ENCODE measurements at places on chromosomes 11 and 22.
A peak's percentile ranks its signal among the peaks of the same experiment; 100 is the strongest.

GRCh38 chr22:42964994-42965699 lies 49.8 kb downstream of the PACSIN2 start:
- DNase-seq: peak; percentile 29

- DNase-seq: no peak
Measured at GRCh38 chr11:12897867-12898266, 111.2 kb upstream of the RASSF10 start.

DNA sequence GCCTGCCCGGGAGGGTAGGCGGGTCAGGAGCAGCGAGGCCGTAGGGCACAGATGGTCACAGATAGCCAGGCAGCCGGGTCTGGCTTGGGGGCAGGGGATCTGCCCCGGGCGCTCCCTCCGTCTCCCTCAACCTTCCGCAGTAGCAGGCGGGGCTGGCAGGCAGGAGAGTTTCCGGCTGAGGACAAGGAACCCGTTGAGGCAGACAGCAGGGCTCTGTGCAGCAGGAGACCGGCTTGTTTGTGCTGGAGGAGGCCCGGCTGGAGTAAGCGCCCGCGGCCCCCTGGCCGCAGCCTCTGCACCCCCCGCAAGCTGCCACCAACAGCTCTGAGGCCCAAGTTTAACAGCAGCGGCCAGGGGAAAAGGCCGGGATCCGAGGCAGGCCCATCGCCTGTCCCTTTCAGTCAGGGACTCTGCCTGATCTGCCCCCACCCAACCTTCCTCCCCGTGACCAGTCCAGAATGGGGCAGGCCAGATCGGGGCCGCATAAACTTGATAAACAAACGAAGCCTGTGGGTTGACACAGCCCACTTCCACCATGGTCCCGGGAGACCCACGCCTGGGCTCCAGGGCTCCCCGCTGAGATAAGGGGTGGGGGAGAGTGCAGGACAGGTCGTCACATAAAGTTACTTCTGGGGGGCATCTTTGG lies 13.6 kb downstream of the SCARF2 start:
- DNase-seq: no peak

- no peak for DNase-seq
Measured at GRCh38 chr11:10625281-10625981, 57.0 kb upstream of the LYVE1 start.

GRCh38 chr11:70108250-70108649 lies 30.1 kb downstream of the ANO1 start:
- no peak for DNase-seq

GRCh38 chr11:75430714-75431532 lies 2.1 kb downstream of the KLHL35 start:
- DNase-seq: no peak

- DNase-seq: no peak
Measured at GRCh38 chr11:119616586-119617339, 112.2 kb downstream of the NECTIN1 start.

- no peak for DNase-seq
Measured at GRCh38 chr11:128803011-128803410, 64.1 kb downstream of the KCNJ1 start.

DNA sequence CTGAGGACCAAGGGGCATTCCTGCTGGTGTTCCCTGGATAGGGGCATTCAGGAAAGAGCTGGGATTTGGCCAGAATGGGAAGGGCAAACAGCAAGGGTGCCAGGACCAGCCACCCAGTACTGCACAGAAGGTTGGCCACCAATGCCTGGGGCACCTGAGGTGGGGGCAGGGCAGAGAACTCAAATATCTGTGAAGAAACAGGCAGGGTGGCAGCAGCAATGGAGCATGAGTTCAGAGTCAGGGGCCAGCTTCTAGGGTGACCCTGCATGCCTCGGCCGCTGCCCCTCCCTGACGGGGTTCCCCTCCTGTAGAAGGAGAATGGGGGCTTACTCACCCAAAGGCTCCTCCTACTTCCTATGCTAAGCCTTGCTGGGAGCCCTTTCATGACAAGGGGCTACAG lies 79.3 kb upstream of the SHANK2 start:
- DNase-seq: no peak

DNA sequence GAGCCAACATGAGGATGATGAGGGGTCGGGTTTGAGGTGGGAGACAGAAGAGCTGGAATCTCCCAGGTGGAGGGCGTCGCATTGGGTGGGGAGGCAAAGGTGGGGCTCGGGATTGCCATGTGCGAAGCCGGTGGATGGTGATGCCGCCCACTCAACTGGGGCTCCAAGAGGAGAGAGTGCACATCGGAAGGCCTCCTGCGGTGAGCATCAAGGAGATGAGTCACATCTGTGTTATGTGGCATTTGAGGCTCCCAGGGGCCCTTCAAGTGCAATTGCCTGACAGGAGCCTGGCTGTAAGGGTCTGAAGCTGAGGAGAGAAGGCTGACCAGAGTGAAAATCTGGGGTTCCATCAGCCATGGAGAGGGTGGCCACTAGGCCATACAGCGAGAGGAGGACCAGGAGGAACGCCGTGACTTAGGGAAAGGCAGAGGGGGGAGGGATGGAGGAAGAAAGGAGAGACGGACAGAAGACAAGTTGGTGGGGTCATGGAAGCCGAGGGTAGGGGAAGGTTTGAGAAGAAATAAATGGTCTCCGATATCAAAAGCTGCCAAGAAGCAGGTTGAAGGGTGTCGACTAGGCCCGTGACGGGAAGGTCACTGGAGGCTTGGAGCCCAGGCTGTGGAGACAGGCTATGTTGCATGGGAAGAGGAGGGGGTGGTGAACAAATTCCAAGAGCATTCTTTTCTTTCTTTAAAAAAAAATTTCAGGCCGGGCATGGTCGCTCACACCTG lies 21.3 kb downstream of the RASD2 start:
- DNase-seq: no peak

DNA sequence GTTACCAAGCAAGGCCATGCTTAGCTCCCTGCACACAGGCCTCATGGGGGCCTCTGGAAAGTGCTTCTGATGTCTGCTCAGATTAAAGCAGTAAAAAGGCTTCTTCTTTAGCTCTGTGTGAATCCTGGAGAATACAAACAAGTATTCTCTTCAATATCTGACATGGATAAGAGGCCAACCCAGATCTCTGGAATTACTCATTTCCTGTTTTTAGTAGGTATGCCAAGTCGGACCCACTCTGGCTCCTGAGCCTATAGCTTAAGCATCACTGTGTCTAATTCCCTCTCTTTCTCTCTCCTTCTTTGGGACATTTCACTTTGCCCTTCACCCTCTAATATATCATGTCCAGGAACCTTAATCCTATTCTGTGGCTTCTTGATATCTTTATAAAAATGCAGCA lies 529.6 kb upstream of the CCDC90B start:
- DNase-seq: no peak

DNA sequence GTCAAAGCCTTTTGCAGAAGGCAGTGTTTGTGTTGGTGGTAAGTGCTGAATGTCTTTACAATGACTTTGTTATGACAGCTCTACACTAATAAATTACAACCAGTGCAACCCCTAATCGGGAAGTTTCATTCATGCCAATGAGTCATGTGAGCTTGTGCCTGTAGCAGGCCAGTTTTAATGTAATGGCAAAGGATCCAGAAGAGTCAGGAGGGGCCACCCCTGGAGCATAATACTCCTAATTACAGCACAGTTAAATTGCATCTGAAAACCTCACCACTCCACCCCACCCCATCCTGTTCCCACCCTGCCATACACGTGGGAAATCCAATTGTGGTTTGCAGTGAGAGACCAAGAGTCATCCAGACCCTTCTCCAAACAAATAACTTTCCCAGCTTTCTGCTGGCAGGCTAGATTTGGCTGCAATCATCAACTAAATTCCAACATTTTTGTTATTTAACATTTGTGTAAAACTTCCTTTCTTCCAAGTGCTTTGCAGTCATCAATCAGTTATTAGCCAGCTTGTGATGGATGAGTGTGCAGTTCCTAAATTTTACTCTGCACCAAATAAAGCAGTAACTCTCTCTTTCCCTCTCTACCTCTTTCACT lies 277.3 kb upstream of the FAT3 start:
- no peak for DNase-seq

DNA sequence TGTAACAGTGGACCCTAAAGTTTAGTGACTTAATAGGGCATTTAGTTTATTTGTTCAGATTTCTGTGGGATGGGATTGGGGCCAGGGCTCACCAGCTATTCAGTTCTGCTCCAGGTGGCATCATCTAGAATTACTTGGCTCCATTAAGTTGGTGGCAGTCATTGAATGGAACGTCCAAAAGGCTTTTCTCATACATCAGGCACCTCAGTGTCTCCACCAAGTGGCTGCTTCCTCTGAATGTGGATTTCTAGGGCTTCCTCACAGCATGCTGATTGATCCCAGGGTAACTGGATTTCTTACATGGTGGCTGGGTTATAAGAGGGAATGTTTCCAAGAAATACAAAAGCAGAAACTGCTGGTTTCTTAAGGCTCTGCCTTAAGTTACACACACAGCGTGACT lies 34.7 kb downstream of the USP47 start:
- no peak for DNase-seq

- DNase-seq: no peak
Measured at GRCh38 chr11:12282676-12283075, 94.7 kb upstream of the PARVA start.

- no peak for DNase-seq
Measured at GRCh38 chr11:17102462-17102861, 25.0 kb upstream of the RPS13 start.

DNA sequence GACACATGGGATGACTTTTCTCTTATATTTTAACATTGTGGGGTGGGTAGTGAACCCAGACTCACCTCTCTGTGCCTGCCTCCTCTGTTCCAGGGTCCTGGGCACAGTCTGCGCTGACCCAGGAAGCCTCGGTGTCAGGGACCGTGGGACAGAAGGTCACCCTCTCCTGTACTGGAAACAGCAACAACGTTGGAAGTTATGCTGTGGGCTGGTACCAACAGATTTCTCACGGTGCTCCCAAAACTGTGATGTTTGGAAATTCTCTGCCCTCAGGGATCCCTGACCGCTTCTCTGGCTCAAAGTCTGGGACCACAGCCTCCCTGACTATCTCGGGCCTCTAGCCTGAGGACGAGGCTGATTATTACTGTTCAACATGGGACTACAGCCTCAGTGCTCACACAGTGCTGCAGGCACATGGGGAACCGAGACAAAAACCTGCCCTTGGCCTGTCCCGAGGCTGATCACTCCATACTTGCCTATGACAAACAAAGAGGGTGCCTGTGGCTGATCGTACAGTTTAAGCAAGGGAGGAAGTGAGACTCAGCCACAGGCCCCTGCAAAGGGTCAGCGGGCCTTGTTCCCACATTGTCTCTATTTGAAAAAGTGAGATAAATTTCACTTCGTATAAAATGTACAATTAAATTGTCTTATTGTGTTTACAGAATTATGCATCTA lies 43.7 kb upstream of the TOP3B start:
- no peak for DNase-seq

DNA sequence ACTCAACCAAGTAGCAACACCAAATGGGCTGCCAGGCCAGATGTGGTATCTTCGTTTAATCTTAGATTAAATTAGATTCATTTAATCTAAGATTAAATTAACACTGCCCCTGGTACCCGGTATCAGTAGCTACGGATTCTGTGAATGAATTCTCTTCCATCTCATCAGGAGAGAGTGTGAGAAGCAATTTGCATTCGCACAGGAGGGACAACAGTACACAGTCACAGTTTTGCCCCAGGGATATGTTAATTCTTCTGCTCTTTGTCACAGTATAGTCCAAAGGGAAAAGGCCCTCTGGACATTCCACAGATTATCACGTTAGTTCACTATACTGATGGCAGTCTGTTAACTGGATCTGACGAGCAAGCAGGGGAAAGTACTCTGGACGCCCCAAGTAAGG lies 22.9 kb downstream of the ASCL2 start:
- DNase-seq: no peak

DNA sequence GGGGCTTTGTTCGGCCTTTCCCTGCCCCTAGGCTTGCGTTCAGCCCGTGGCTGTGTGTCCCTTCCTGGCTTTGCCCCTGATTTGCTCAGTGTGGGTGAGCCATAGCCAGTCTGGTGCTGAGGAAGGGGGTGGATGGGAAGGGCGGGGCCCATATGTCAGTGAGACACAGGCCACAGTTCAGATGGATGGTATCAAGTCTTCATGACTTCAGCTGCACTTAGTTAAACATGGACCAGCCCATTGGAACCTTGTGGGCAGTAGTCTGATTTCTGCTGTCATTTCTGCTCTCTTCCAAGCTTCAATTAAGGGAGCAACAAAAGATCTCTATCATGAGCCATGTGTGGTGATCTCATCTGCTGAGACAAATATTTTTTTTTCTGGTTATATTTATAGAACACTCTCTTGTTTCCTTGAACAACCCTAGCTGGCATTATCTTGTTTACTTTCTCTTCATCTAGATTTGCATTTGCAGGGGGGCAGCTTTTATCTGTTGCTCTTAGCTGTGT lies 21.6 kb upstream of the PEX26 start:
- no peak for DNase-seq

DNA sequence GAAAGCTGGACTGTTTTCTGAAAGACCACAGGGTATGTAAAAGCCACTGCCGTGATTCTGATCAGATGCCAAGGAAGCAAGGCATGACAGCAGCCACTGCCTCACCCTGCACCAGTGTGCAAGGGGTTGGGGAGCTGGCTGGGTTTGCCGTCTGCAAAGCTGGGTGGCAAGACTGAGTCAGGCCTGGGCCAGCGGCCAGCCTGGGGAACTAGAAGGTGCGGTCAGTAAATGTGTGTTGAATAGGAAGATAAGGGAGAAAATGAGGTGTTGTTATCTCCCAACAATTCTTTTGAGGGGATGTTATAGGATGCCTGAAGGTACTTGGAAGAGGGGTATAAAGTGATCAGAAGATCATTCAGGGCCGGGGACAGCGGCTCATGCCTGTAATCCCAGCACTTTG lies 8.0 kb downstream of the VSTM5 start:
- no peak for DNase-seq

DNA sequence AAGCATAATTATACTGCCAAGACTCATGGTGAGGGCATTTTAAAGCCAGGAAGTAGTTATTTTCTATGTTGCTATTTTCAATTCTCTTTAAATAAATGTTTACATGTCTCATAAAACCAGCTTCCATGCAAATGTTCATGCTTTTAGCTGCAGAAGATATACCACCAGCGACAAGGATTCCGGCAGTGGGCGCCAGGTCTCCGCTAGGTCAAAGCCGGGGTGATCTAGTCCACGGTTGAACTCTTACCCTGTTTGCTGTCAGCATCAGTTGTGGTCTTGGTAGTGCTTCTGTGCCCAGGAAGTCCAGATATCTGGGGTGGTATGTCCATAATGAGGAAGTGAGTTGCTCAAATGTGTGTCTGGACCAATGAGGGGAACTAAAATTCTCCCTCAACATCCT lies 265.7 kb downstream of the BRD1 start:
- DNase-seq: no peak

Measured in T-helper 2 cell (primary cell).